Stimulated activated memory B cell treated with anti-CD40 and anti-IgM and Interleukin-4, amounts not matched to agents 10 μg/mL and 1 μg/mL and 100 μg/mL, for 72 hours (primary cell): ENCODE measurements at places on chromosomes 5 and 9.

GRCh38 chr5:134088994-134089560, 25.4 kb upstream of the TCF7 start:
- ATAC-seq = no peak

- peak; percentile 77 for ATAC-seq
These were observed 5.4 kb upstream of the HBEGF start for GRCh38 chr5:140351609-140352334.

DNA sequence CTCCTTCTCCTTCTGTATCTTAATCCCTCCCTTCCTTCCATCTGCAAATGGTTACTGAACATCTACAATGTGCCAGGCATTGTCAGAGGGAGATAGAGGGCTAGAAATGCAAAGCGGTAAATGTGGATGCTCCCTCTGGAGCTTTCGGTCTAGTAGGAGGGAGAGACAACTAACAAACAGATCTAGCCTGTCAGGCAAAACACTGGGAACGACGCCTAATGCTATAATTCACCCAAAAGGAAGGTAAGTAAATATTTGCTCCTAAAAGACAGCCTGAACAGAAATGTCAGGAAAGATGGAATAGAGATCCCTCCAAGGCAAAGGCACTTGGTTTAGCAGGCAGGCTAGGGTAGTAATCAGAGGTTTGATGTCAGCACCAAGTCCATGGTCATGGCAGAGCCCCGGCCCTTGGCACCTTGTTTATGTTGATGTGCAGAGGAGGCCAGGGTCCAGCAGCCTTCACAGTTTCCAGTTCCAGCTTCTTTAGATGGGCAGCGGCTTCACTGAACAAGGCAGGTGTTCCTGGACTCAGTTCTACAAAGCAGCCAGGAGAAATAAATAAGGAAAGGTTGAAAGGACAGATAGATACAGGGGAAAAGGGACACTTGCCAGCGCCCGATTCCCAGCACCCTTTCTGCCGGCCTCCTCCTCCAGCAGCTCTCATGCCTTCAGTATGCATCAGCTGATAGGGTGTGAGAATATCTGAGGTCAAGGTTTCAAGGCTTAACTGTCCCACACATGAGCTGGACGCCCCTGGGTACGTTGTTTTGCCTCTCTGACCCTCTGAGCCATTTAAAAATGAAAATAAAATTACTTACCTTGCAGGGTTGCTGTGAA, 46.5 kb upstream of the FRRS1L start:
- no peak for ATAC-seq

DNA sequence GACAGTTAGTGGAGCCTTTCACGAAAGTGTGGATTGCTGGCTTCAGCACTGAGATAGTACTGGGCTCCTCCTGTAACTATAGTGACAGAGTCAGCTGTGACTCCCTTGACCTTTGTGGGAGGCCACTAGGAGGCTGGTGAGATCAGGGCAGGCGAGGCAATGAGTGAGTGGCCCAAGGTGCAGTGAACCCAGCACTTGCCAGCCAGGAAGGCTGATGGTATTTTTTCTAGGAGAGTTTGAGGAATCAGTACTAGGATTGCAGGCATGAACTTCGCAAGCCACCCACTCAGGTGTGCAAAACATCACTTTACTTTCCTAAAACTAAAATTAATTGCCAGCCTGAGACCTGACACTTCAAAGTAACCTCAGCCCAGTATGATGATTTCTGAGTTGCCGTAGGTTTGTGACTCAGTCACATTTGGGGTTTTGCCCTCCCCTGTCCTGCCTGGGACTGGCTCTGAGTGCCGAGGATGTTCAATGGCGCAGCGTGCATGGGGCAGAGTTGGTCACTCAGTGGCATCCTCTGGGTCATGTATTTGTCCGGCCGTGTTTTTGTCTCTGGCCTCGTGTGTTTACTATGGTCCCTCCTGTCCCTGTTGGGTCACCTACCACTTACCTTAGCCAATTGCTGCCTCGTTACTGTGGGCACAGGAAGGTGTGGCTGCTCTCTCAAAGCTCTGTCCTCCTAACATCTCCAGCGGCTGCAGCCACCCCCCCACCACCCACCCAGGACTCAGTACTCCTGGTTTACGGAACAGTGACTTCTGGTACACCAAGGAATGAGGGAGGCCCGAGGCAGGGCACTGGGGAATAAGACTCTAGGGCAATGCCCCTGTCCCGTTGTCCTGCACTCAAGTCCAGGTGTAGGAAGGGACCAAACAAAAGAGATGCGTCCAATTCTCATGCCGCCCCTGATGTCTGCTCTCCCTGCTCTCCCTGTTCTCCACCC, 67.2 kb downstream of the IL31RA start:
- ATAC-seq = peak; percentile 37

- ATAC-seq = no peak
These were observed 23.3 kb downstream of the SPRY4 start for GRCh38 chr5:142301540-142301939.

GRCh38 chr9:71210326-71210725, 88.9 kb upstream of the TRPM3 start:
- no peak for ATAC-seq

DNA sequence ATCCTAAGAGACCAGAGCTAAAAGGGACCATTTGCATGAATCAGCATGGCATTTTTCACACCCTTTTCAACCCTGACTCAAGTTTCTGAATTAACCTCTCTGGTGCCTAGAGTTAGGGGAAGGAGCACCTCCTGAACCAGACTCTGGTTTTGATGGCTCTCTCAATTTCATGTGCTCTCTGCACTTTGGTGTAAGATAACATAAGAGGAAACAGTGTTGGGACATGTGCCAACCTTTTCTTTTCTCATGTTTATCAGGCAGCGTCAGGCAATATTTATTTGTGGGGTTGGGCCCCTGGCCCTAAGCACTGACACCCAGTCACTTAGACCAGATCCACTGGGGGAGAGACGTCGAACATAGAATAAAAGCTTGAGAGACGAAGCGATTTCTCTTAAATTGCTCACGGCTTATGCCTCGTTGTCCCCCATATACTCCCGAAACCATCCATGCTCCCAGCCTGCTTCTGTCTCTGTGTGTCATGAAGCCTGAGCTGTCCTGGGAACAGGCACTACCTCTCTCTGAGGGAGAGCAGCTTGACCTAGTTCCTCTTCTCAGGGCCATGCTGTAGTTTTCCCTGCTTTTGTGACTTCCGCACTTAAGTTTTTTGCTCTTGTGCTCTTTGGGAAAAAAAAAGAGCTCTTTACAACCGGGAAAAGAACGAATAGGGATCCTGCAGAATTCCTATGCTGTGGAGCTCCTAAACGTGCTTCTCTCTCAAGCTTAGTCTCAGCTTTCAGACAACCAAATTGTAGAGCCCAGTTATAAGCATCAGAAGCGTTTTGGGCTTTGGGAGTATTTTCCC, 195.7 kb downstream of the NR3C1 start:
- no peak for ATAC-seq

DNA sequence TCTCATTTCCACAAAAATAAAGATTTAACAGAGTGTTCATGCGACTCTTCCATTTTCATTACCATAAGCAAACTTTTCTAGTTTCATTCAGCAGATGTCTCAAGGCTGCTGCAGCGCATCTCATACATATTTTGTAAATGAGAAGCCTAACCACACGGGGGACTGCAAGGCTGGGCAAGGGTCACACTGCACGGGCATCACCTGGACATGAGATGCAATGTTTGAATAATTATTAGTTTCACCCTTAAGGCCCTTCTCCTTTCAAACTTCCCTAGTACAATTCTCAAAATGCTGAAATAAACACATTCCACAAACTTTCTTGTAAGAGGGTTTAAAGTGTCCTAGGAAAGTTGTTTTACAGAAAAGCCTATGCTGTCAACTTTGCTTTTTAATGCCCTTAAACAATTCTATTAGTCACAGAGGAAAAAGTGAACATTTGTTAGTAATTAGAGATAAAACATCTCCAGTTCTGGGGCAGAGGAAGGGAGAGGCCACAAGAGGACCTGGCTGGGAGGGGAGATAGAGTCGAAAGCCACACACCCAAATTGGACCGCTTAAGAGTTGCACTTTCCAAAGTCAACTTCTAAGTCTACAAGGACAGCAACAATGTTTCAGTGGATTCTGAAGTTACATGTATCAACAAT, 1.3 kb downstream of the DENND1A start:
- no peak for ATAC-seq

- no peak for ATAC-seq
These were observed 177.2 kb upstream of the OR13F1 start for GRCh38 chr9:104326912-104327311.

DNA sequence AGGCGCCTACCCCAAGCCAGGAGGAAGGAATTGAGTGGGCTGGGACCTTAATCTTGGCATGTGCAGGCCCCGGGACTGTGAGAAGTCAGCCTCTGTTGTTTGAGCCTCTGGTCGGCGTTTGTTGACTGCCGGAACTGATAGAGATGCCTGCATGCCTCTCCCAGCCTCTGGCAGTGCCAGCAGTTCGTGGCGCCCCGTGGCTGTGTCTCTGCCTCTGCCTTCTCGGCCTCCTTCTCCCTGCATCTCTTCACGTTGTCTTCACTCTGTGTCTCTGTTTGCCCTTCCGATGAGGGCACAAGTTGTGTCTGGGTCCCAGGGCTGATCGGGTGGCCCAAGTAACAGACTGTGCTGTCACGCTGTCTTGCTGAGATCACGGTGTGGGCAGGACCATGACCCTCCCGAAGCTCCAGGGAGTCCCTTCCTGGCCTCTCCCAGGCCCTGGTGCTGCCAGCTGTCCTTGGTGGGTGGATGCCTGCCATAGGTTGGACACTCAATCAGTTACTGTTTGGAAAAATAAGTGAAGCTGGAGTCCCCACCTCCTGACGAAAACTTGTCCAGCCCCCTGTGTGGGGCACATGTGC, 133.5 kb upstream of the LPCAT1 start:
- ATAC-seq = no peak

DNA sequence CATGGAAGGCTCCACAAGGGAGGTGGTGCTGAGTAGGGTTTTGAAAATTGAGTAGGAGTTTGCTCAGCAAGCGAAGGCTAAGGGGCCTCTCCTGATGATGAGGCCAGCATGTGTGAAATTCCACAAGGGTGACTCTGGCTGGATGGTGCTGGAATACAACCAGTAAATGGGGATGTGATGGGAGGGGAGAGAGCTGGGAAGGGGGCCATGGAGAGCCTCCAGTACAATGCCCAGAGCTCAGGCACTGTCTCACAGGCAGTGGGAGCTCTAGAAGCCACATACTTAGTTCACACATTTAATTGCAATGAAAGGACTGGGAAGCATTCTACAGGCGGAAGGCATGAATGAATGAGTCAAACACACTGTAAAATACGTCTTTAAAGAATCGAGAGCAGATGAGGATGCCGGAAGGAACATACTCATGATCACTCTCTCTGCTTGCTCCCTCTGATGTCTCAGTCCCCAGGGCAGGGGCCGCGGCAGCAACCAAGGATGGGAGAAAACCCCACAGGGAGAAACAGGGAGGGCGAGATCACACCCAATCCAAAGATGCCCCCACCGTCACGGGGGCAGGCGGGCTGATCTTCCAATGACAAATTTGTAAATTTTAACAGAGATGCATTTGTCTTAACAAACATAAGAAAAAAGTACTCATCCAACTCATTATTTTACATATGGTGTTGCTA, 261.0 kb downstream of the NSG2 start:
- ATAC-seq = no peak

DNA sequence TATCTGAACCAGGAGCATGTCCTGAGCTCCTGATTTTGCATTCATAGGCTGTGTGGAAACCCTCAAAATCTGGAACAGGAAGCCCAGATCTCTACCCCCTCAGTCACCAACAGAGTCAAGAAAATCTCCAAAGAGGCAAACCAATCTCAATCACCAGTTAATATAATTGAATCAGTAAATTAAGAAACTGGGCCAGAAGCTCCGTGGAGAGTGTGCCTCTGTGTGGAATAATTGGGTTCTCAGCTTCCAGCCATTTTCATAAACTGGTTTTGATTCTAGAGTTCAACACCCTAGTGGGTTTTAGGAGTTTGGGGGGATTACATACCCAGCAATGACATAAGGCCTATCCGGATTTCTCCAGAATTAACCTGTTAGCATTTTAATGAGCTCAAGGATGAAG, 362.9 kb downstream of the IRX2 start:
- no peak for ATAC-seq

DNA sequence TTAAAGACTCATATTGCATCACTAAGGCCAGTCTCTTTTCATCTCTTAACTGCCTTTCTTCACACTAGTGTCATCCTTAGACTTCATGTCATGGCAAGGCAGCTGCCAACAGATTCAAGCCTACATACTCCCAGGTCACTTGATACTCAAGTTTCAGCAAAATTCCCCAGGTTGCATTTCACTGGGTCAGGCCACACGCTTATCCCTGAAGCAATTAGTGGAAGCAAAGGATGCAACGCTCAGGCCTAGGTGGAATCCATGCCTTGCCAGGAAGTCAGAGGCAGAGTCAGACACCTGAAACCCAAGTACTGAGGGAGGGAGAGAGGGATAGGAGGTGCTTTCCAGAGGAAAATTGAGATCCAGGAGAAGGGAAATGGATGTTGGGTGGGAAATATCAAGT, 28.9 kb downstream of the YIPF5 start:
- ATAC-seq = no peak

DNA sequence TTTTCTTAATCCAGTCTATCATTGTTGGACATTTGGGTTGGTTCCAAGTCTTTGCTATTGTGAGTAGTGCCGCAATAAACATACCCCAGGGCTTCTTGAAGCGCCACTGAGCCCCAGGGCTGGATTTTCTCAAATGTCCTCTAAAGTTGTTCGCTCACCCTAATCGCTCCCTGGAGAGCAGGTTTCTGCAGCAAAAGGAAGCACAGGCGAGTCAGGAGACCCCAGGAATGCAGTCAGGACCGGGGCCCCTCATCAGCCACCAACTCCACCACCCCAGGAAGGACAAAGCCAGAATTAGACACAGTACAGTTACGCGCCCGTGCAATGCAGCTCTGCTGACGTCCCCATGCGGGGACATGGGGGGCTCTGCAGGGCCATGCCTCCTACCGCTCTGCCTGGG, 15.7 kb upstream of the OBP2B start:
- ATAC-seq = no peak

- ATAC-seq = no peak
These were observed 93.1 kb upstream of the SMARCA2 start for GRCh38 chr9:1922026-1922425.

DNA sequence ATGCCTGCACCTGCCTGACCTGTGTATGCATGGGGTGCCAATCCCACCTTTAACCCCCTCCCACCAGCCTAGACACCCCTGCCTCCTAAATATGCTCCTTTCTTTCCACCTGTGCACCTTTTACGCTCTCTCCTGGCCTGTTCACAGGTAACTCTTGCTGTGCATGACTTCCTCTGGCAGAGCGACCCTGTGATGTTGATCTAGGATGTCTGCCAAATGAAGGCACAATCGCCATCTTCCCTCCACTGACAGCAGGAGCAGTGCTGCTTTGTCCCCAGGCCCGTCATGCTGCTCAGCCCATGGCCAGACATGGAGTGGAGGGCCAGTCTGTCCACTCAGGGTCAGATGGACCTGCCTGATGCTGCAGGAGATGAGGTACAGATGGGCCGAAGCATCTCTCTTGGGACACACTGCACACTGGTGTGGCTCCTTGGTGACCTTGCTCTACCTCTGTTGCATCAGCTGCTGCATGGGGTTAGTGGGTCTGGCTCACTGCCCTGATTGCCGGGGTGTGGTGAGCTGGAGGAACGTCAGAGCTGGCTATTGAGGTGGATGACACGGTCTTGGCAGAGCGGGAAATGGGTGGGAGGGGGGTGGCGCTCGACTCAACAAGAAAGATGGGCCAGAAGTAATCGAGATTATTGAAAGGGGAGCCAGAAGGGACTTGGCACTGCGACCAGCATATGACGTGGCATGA, 101.7 kb upstream of the PITX1 start:
- no peak for ATAC-seq
